Stimulated activated CD4-positive, alpha-beta T cell treated with anti-CD3 and anti-CD28 coated beads, Interleukin-15, amount 100 ng/mL, for 1 hour (primary cell): ENCODE measurements at places on chromosomes 4 and X.

- DNase-seq, result no peak
These were observed 41.3 kb upstream of the ASMTL start for GRCh38 chrX:1493877-1494510.

DNA sequence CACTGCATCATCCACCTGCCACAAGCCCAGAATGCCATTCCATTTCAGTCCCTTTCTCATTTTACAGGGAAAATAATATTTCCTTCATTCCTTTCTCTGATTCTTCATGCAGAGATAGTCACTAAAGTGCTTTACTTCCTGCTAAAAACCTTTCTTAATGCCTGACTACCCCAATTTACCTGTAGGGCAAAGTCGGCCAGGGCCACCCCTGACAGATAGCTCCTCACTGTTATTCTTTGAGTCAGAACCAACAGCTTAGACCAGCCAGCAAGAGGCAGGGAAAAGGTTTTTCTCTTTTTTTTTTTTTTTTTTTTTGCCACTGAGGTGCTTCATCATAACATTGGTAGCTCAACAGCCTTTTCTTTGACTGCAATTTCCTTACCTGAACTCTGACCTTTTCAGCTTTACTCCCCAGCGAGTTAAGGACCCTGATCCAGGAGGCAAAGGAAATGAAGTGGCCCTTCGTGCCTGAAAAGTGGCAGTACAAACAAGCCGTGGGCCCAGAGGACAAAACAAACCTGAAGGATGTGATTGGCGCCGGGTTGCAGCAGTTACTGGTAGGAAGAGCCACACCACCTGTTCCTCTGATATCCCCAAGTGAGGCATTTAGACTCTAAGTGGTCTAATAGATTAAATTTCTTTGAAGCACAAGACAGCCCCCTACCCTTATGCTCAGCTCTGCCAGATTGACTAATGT is 85.0 kb downstream of the ALPK1 start:
- DNase-seq, result no peak

DNA sequence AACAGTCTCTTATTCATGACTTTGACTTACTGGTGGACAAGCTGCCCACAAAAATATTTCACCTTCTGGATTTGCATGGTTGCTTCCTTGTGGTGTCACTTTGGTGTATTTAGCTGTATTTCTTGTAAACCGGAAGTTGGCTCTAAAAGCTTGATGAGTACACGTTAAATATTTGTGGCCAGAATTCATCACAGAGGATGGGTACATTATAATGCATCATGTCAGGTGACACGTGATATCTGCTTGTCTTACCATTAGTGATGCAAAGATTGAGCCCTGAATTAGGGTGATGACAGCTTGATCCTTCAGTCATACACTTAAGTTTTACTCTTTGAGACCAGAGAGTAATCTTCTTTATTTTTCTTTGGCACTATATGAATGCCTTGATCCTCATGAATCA is 188.3 kb upstream of the RPS6KA3 start:
- DNase-seq, result no peak

GRCh38 chrX:136750364-136750763 is 30.4 kb downstream of the ARHGEF6 start:
- DNase-seq, result no peak

DNA sequence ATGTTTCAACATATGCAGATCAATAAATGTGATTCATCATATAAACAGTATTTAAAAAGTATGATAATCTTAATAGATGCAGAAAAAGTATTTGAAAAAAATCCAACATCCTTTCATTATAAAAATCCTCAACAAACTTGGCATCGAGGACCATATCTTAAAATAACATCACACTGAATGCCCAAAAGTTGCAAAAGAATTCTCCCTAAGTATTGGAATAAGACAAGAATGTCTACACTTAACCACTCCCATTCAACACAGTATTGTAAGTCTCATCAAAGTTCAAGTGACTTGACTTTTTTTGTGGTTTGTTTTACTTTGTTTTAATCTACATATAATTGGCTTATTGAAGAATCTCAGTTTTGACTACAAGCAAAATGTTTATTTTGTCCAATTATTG is 779.0 kb upstream of the SLIT2 start:
- DNase-seq, result no peak

DNA sequence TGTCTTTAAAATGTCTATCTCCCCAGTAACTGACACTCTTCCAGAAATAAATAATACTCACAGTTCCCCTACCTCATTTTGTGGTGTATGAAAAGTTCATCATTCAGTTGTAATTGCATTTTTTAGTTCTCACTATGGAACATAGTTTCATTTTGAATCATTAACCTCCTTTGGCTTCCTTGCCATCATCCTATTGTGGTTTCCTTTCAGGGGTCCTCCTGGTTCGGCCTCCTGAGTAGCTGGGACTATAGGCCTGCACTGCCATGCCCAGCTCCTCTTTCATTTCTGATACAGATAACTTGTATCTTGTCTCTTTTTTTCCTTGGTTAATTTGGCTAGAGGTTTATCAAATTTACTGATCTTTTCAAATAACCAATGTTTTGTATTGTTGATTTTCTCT is 23.1 kb upstream of the BLTP1 start:
- no peak for DNase-seq

- DNase-seq, result no peak
These were observed 128.0 kb downstream of the ARHGEF9 start for GRCh38 chrX:63656871-63657580.

- DNase-seq, result no peak
These were observed 263.7 kb downstream of the IL1RAPL1 start for GRCh38 chrX:28850955-28851354.

GRCh38 chr4:151407466-151408379 is 1.3 kb upstream of the FHIP1A start:
- DNase-seq, result no peak

DNA sequence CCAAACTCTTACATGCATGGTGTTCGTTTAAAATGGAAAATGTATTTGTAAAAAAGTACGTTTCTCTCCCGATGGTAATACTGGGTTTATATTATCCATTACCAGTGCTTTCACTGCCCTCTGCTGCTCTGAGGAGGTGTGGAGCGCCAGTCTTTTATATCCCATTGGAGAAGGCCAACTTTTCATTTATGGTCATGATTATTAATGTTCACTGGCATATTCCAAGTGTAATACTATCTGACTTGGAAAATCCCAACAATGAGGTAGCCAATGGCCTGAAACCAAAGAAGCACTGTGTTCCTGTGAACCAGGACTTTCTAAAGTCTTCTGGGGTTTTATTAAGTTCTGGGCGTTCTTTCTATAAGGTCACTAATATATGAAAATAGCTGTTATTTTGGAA is 80.7 kb downstream of the SYNPO2 start:
- no peak for DNase-seq

DNA sequence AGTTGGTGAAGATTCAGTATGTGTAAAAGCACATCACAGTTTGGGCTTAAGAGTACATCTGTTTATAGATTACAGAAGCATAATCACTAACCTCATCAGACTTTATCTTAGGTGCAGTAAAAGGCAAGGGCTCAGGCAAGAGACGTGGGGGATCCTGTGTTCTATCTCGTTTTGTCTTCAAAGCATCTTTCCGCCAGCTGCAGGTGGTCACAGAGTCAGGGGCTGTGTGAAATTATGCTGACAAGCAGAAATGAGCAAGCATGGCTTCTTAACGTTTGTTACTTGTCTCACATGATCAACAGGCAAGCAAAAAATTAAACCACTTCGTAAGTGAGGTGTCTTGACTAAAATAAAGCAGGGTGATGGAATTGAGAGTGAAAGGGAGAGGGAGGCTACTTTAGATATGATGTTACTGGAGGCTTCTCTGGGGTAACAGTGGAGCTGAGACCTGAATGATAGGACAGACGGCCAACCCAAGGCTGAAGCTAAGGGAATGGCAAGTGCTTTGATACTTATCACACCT is 1.4 kb upstream of the TEC start:
- DNase-seq, result no peak

- no peak for DNase-seq
These were observed 14.7 kb downstream of the CWH43 start for GRCh38 chr4:49000806-49001205.

GRCh38 chr4:93313197-93313596 is 515.4 kb upstream of the ATOH1 start:
- no peak for DNase-seq

DNA sequence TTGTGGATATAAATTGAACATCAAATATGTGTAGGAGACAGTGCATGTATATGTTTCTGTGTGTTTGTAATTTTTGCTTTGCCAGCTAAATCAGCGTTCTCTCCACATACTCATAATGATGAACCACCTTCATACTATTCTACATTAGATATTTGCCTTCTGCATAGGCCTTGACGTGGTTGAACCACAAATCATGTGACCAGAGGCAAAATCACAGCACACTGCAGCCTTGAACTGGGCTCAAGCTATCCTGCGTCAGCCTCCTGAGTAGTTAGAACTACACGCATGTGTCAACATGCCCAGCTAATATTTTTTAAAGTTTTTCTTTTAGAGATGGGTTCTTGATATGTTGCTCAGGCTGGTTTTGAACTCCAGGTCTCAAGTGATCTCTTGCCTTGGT is 9.5 kb downstream of the UBQLN2 start:
- no peak for DNase-seq

DNA sequence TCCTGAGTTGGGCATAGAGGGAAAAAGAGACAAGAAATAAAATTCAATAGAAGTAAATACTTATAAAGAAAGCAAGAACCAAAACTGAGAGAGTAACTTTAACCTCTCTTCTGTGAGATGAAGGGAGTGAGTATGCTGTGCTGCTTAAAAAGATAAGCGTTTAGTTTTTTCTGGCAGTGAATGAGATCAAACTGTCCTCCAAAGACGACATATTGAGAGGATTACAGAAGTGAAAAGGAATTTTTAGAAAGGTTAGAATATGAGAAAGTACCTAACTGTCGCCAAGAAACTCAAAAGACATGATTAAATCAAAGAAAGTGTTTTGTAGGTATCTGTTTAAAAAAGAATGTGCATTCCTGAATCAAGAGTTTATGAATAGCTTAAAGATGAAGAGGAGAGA is 16.0 kb downstream of the GAB1 start:
- no peak for DNase-seq

GRCh38 chr4:181564625-181565024 is 678.6 kb upstream of the TENM3 start:
- DNase-seq, result no peak
